IPS DF 19.7 (cell line): ENCODE measurements at places on chromosomes 2 and 18.

GRCh38 chr2:200794143-200794542 lies 17.6 kb upstream of the BZW1 start:
- no peak for DNase-seq

DNA sequence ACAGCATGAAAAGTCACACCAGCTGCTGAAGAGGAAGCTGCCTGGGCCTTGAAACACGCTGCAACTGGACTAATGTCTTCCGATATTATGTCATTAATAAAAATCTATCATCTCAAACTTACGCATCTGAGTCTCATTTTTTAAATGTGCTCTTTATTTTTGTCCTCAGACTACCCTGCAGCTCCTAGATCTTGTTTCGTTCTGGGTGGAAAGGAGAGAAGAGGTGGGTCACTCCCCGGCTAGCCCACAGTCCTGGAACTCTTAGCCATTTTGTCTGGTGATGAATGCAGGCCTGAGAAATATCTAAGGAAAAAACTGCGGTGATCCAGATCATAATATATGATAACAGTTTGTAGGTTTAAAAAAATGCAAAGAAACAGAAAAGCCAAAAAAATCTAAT lies 73.3 kb downstream of the TXNL1 start:
- DNase-seq, result no peak

GRCh38 chr2:202034249-202035088 lies 814 bp downstream of the FZD7 start:
- DNase-seq, result no peak

DNA sequence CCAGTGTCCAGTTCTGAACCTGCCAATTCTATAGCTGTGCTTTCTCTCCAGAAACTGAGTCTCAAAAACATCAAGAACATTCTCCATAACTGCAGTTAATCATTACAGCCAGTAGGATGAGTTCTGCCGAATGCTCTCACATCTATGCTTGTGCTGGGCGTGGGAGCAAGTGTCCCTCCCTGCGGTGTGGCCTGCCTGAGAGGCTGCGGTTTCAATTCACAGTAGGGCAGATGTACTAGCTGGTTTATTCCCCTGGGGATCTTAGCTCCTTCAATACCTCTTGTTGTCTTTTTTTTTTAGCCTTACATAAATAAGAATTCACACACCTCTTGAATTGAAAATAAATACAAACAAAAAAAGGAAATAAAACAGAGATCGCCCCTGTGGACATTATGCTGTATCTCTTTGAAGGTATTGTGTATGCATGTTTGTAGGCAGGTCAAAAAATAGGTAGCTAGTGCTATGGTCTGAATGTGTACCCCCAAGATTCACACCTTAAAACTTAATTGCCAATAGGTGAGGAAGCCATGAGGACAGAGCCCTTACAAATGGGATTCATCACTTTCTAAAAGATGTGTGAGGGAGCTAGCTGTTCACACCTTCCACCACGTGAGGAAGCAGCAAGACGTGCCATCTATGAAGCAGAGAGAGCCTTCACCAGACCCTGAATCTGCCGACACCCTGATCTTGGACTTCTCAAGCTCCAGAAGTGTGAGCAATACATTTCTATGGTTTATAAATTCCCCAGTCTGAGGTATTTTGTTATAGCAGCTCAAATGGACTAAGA lies 74.3 kb downstream of the BCL2L11 start:
- no peak for DNase-seq

- no peak for DNase-seq
These were observed 31.2 kb upstream of the TBR1 start for GRCh38 chr2:161384864-161385263.

- DNase-seq, result no peak
These were observed 577.4 kb downstream of the CPS1 start for GRCh38 chr2:211133766-211134165.

DNA sequence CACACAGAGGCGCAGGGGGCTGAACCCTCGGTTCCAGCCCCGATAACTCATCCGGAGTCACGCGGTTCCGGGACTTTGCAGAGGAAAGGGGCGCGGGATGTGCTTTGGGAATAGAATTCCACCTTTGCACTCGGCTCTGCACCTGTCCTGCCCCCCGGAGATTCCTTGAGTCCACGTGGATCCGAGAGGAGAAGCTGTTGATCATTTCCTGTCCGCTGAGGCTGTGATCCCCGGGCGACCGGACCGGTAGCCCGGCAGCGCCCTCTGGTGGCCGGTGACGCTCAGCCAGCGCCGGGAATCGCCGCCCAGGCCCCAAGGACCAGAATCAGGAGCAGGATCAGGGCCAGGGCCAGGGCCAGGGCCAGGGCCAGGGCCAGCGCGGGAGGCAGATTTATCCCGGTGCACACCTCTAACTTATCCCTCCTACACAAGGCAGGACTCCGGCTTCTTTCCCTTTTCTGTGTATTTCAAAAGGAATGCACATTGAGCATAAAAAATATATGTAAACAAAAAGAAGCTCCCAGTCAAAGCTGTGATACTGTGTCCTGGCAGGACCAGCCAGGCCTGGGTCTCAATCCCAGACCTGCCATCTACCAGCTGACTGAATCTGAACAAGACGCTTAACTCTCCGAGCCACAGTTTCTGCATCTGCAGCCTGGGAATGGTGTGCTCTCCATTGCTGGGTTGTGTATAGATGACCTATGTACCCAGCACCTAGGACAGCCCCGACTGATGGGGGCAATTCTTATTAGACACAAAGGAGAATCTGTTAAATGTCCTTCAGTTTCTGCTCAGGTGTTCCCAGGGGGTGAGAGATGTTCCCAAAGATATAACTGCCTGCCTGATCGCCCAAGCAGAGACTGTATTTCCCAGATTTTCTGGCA lies 8.5 kb upstream of the SPATA3 start:
- DNase-seq, result peak; percentile 28

GRCh38 chr2:42834161-42834560 lies 41.8 kb upstream of the HAAO start:
- DNase-seq, result no peak

DNA sequence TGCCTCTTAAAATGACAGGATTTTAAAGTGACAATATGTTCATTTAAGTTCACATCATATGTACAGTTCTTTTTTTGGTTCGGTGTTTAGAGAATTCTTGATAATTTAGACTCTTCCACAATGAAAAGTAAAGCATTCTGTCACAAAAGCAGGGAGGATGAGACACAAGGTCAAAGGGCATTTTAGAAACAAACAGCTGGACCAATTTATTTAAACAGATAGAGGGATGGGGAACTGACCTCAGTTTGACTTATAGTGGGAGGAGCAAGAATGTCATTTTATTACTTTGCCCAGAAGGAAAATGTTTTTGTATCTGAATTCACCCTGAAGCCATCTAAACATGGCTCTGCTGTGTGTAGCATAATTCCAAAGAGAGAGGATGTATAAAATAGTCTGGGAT lies 128.5 kb downstream of the MEIS1 start:
- no peak for DNase-seq

DNA sequence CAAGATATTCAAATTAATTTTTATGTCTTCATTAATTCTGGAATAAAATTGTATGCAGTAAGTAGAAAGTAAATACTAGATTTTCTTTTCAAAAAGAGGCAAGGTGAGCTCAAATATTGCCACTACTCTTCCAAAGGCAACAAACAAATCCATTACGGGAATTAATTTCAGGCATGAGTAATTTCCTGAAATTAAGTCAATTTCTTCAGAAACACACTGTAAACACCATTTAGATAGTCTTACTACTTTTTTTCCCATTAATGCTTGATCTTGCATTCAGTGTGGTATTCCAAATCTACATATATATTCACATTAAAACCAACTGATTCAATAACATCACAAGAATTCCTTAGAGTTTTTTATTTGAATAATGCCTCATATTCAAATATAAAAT lies 1274.0 kb upstream of the CRIM1 start:
- DNase-seq, result no peak

- no peak for DNase-seq
These were observed 24.9 kb downstream of the MERTK start for GRCh38 chr2:111923276-111923804.

DNA sequence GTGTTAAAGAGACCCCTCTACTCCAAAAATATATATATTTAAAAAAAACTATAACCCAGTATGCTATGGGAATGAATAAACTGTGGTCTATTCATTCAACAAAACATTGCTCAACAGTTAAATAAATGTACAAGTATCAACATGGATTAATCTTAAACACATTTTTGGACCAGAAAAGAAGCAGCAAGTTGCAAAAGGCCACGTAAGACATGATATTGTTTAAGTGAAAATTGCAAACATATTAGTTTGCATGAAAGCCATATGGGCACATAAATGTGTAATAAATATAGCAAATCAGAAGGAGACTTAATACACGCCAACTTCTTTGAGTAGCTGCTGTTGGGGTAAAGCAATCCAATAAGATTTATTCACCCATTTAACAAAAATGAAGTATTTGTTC lies 321.5 kb downstream of the FBXO15 start:
- no peak for DNase-seq

GRCh38 chr2:43105586-43106558 lies 120.5 kb downstream of the ZFP36L2 start:
- DNase-seq, result no peak

DNA sequence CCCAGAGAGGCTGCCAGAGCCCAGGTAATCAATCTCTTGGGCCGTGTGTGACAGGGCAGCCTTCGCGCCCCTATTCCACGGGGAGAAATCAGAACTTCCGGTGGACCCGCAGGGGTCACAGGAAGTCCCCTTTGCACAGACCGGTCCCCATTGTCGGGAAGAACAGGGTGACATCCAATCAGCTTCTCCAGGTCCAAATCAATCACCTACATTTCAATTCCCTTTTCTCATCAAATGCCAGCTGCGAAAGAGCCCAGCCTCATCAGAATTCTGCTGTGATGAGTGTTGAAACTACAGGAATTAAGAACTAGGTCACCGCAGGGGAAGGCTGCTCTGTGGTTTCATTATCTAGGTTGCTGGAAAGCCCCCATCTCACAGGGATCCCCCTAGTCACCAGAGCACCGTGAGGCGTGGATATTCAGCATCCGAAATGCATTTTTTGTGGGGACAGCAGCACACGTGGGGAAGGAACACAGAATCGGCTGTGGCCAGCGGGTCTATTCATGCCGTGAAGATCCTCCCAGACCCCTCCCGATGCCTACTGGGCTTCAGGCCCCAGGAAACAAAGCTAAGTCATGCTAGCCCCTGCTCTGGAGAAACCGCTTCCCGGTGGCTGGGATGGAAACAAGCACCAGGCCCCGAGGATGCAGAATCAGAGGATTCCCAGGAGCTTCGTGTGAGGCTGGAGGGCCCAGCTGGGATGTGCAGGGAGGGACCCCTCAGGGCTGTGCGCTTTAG lies 193.7 kb upstream of the ID2 start:
- DNase-seq, result no peak

DNA sequence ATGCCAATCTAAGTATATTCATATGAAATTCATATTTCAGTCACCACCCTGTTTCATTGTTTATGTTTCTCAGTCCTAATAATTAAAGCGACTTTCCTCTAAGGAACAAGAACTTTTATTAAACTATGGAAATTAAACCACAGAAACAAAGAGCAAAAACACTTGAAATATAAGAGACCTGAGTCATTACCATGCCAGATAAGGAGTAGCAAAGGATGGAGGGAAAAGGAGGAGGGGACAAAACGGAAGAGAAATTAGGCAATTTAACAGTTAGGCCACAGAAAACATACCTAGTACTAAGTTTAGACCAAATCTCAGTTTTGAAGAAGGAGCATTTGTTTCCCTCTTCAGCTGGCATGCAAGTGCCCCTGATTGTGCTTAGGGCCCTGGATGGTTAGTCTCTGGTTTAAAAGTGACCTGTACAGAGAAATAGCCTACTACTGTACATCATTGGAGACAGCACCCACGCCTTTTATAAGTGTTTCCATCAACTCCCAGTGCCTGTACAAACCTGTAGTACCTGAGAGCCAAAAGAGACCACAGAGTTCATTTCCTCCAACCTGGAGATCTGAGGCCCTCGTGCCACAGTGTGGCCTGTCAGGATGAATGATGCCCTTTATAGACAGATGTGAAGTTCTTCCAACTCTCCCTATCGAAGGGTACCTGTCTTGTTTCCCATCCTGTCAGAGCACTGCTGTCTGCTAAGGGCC lies 74.5 kb downstream of the SPATS2L start:
- DNase-seq, result no peak

DNA sequence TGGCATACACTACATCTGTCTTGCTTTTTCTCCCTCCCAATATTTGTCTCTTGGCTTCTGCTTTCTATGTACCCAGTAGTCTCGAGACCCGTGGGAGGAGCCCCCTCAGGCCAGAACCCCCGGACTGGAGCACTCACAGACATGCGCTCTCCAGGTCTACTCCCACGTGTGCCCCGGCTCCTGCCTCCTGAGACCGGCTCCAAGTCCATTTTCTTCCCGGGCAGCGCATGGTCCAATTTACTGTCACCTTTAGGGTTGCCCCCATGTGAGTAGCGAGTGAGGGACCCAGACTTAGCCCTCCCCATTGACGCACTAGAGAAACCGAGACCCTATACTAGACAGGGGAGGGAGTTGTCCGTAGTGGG lies 11.8 kb upstream of the TEX51 start:
- no peak for DNase-seq

GRCh38 chr18:49645841-49646351 lies 84.0 kb downstream of the LIPG start:
- no peak for DNase-seq

GRCh38 chr2:166972002-166972401 lies 83.7 kb downstream of the XIRP2 start:
- DNase-seq, result no peak

GRCh38 chr2:40511661-40512213 lies 59.8 kb upstream of the SLC8A1 start:
- no peak for DNase-seq

- no peak for DNase-seq
These were observed 39.8 kb downstream of the SLC66A2 start for GRCh38 chr18:79911344-79912270.

GRCh38 chr2:146821836-146822316 lies 1023.0 kb upstream of the ACVR2A start:
- DNase-seq, result no peak

DNA sequence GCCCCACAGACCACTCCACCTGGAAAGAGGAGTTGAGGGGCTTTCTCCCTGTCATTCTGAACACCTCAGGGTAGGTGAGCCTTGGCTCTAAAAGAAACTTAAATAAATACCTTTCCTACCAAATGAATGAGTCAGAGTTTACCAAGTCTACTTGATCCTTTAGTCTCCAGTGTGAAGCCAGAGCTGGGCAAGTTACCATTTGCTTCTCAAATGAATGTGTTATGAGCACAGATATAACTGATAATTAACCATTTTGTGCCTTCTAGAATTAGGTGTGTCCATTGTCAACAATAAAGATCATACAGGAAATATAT lies 347.7 kb downstream of the KIAA1328 start:
- no peak for DNase-seq

GRCh38 chr2:156309167-156309566 lies 23.4 kb downstream of the NR4A2 start:
- no peak for DNase-seq

- no peak for DNase-seq
These were observed 21.9 kb downstream of the MRPL35 start for GRCh38 chr2:86221066-86221684.

- no peak for DNase-seq
These were observed 42.1 kb downstream of the CD28 start for GRCh38 chr2:203748331-203749126.
